ENCODE measurements at places on chromosomes 16 and 17. TPM values are rescaled to one million over a fixed set of nuclear protein-coding genes. Genes with fewer than 3 reads are reported as not detected.

The AOC2 gene
- total RNA-seq: 2.0 TPM

The SMPD3 gene
- total RNA-seq: 5.6 TPM

The NLRP1 gene
- 33.2 TPM for total RNA-seq

The TMEM88 gene
- 10.7 TPM for total RNA-seq

- peak; percentile 94 for DNase-seq
These were observed 10.3 kb upstream of the TMEM88 start for GRCh38 chr17:7844292-7845154.

- DNase-seq: no peak
These were observed 167.0 kb downstream of the UTP18 start for GRCh38 chr17:51427323-51427811.

DNA sequence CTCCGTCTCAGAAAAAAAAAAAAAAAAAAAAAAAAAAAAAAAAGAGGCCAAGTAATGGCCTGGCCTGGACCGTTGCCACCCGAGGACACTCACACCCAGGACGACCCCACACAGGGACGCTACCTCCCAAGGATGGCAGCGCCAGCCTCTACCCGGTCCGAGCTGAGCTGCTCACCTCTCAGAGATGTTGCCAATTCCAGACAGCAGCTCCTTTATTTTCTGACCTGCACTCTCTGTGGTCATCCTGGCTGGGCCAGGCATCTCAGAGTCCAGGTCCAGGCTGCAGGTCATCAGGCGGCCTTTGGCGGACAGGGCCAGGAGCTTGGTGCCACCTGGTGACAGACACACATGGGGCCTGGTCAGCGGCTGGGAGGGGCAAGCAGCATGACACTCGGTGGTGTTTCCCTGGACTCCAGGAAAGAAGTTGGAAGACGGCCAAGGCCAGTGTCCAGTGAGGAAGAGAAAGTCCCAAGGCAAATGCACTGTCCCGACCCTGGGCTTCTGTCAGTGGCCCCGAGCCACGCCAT lies 3.1 kb downstream of the FAAP100 start:
- no peak for DNase-seq

- DNase-seq: no peak
These were observed 9.5 kb upstream of the AMZ2 start for GRCh38 chr17:68238164-68238870.

DNA sequence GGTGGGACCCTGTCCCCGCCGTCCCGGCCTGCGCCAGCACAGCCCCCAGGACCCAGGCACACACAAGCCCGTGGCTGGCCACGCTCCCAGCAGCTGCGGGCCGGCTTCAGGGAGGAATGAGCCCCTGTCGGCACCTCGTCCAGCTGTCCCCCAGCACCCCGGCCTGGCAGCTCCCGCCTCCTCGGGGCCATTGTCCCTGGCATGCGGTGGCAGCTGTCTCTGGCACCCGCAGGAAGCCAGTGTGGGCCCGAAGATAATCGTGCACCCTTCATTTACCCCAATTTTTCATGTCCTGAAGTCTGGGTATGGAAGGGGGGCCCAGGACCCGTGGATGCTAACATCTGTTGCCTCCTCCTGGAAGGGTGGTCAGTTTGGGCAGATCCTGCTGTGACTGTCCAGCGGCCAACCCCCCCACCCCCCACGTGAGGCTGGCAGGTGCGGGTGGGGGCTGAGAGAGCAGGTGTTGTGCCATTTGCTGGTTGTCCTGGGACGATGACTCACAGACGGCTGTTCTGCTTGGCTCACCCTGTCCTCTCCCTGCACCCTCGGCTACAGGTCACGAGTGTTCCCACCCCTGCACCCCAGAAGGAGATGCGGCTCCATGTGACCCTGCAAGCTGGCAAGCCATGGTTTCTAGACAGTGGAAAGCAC lies 4.0 kb upstream of the LMF1 start:
- no peak for DNase-seq

- DNase-seq: no peak
These were observed 2.3 kb downstream of the CASKIN2 start for GRCh38 chr17:75512926-75513640.

DNA sequence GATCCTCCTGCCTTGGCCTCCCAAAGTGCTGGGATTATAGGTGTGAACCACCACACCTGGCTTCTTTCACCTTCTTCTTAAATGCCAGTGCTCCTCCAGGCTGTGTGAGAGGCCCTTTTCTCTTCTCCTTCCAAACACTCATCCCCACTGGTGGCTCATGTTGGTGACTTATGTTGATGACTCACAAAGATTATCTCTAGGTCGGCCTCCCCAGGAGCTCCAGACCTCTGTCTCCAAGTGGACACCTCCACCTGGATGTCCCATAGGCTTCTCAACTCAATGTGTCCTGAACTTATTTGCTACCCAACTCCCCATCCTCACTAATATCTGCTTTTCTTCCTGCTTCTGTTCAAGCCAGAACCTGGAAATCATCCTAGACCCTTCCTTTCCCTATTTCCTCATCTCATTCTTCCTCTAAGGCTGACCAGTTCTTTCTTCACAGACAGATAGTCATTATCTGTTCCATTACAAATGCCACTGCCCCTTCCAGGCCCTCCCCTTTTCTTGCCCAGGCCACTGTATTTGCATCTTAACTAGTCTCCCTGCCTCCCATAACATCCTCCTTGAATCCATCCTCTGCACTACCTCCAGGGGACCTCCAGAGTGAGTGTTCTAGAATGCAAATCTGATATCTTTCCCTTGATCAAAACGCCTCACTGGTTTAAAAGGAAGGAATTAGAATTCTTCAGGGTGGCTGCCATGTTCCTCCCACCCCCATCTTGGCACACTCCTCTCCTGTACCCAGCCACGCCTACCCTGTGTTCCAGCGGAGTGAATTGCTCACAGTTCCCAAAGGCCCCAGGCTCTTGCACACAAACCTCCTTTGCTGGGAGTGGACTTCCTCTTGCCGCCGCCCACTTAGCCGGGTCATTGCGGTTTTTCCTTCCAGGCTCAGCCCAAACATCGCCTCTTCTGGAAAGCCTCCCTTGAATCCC lies 34.8 kb upstream of the FBXO47 start:
- peak; percentile 89 for DNase-seq
